ENCODE measurements at places on chromosomes 5 and 9.

DNA sequence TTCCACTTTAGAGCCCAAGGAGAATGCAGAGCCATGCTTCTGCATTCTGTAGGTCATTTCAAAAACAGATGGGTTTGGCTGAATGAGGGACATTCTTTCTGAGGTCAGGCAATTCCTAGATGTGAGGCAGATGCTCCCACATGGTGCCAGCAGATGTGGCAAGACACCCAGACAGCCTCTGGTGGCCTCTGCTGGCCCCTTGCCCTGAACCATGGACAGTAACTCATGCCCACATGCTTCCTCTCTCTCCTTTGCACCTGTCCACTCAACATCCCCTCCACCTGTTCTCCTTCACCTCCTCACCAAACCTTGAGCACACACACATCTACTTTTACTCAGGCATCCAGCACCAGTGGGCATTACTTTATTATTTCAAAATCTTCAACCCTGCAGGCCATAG lies 252.3 kb downstream of the DNAH5 start:
- no peak overlapping the region for H3K4me3 ChIP-seq
- H3K36me3 ChIP-seq = no peaks in the 10 kb centered on the region
- no peaks in the 10 kb centered on the region for H3K27me3 ChIP-seq
- no peak for DNase-seq

- H3K27me3 ChIP-seq = no peaks in the 10 kb centered on the region
- no peak overlapping the region for H3K4me3 ChIP-seq
- H3K27ac ChIP-seq = no peak overlapping the region
- H3K4me1 ChIP-seq = peaks cover 16% of the 10 kb centered on the region
- no peak for DNase-seq
Observed at GRCh38 chr9:70123695-70124094, 80.0 kb downstream of the MAMDC2 start.

GRCh38 chr5:164358531-164359259 lies 853.3 kb downstream of the MAT2B start:
- H3K36me3 ChIP-seq = no peaks in the 10 kb centered on the region
- no peak overlapping the region for H3K4me3 ChIP-seq
- H3K27ac ChIP-seq = peak overlapping the region; percentile 57
- H3K27me3 ChIP-seq = no peaks in the 10 kb centered on the region
- peaks cover 10% of the 10 kb centered on the region for H3K4me1 ChIP-seq

GRCh38 chr5:170861667-170861916 lies 226 bp upstream of the RANBP17 start:
- H3K27me3 ChIP-seq = no peaks in the 10 kb centered on the region
- no peaks in the 10 kb centered on the region for H3K36me3 ChIP-seq
- peaks cover 17% of the 10 kb centered on the region for H3K4me1 ChIP-seq
- peak overlapping the region; percentile 66 for H3K27ac ChIP-seq
- DNase-seq = no peak
- peak overlapping the region; percentile 85 for H3K4me3 ChIP-seq

DNA sequence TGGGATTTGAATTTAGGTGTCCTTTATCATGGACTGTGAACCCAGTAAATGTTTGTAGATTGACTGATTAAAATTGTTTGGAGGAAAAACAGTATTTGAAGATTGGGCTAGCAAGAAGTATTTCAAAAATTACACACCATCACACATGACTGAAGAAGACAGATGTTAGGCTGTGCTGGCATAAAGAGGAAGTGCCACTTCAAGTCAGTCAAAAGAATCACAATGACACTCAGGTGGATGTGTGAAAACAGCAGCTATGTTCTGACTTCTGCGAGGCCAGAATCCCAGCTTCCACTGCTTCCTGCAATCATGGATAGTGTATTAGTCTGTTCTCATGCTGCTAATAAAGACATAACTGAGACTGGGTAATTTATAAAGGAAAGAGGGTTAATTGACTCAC lies 393.3 kb downstream of the DMRT2 start:
- H3K4me1 ChIP-seq = no peaks in the 10 kb centered on the region
- no peaks in the 10 kb centered on the region for H3K36me3 ChIP-seq
- no peak overlapping the region for H3K27ac ChIP-seq
- no peak for DNase-seq
- no peak overlapping the region for H3K4me3 ChIP-seq

GRCh38 chr9:19145881-19146280 lies 18.6 kb upstream of the PLIN2 start:
- DNase-seq = no peak
- no peaks in the 10 kb centered on the region for H3K27me3 ChIP-seq
- no peak overlapping the region for H3K4me3 ChIP-seq
- H3K36me3 ChIP-seq = no peaks in the 10 kb centered on the region
- no peaks in the 10 kb centered on the region for H3K4me1 ChIP-seq

DNA sequence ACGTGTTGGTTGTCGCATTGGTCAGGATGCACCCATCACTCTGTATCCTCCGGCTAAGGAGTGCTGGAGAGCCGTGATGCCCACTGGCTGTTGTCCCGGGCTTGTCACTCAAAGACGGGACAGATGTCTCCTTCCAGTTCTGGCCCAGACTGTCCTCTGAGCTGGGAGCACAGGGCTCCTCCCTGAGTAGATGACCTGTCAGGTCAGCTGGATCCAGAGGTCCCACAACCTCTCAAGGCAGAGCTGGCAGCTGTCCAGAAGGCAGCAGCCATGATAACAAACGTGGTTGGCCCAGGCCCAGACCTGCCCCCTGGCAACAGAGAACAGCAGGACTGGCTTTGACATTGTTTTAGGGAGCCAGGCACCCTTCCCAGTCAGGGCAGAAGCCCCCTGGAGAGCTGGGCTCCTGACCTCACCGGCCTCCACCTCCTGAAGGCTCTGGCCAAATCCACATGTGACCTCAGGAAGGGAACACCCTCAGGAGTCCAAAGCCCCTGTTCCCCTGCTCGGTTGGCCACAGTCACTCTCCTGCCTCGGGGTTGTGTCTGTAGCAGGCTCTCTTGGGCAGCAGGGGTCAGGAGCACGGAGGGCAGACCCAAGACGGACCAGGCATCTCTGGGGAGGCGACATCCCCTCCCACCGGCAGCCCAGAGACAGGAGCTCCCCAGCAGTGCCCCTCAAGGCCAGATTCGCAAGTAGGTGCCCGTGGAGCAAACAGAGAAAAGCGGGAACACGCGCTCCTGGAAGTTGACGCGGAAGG lies 10.3 kb downstream of the TRIM7 start:
- H3K36me3 ChIP-seq = no peaks in the 10 kb centered on the region
- H3K4me3 ChIP-seq = no peak overlapping the region
- no peak for DNase-seq
- no peaks in the 10 kb centered on the region for H3K27me3 ChIP-seq

DNA sequence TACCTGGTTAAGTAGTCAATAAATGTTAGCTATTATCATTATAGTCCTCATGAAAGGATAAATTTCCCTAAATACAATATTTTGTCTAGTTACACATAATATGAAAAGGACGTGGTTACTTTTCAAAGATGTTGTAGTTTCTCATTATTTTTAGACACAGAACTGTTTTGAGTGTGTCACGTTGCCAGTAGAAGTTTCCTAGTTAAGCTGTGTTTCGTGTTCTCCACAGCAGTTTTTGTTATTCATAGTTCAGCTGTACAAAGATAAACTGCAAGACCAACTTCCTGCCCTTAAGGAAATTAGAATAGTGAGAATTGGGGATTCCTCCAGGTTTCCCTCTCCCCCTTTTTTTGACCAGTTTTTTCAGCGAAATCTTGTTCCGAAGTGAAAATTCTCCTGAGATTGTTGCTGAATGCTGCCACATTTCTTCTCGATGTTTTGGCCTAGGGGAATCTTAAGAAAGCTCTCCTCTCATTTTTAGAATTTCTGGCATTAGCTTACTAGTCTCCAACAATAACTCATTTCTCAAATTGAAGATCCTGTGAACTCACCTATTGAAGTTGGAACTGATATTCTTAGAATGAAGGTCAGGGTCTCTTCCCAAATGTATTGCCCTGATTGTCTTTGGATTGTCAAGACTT lies 176.1 kb downstream of the PAM start:
- no peaks in the 10 kb centered on the region for H3K4me1 ChIP-seq
- no peaks in the 10 kb centered on the region for H3K27me3 ChIP-seq

GRCh38 chr9:113568571-113569321 lies 105.2 kb downstream of the RGS3 start:
- H3K36me3 ChIP-seq = no peaks in the 10 kb centered on the region
- H3K4me3 ChIP-seq = no peak overlapping the region
- H3K27me3 ChIP-seq = no peaks in the 10 kb centered on the region
- H3K27ac ChIP-seq = no peak overlapping the region
- peak; percentile 58 for DNase-seq
- peaks cover 50% of the 10 kb centered on the region for H3K4me1 ChIP-seq
